ENCODE measurements at places on chromosomes 4 and X. TPM values are rescaled to one million over a fixed set of nuclear protein-coding genes. Genes with fewer than 3 reads are reported as not detected.

The IRS4 gene
- total RNA-seq = 0.09 TPM

The FHIP1A gene
- total RNA-seq = 14.3 TPM

DNA sequence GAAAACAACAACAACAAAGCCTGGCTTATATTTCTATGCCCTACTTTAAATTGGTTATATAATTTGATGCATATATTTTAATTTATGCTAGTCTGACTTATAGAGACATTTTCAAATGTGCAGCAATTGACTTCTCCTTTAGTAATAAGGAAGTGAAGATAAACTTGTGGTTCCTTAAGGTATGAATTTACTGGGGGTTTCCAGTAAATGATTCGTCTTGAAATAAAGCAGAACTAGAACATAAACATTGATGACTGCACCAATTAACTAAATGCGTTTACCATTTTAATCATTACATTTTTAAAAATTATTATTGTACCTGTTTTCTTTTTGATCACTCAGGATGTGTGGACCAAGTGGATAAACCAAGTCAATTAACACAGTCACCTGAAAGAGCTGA lies 99.6 kb upstream of the CCSER1 start:
- H3K27ac ChIP-seq = no peak overlapping the region
- H3K27me3 ChIP-seq = no peaks in the 10 kb centered on the region
- H3K36me3 ChIP-seq = no peaks in the 10 kb centered on the region
- no peaks in the 10 kb centered on the region for H3K4me1 ChIP-seq
- no peak for DNase-seq

GRCh38 chr4:30770812-30771211 lies 50.6 kb downstream of the PCDH7 start:
- no peak for DNase-seq
- H3K4me3 ChIP-seq = no peak overlapping the region
- no peaks in the 10 kb centered on the region for H3K27me3 ChIP-seq
- H3K27ac ChIP-seq = no peak overlapping the region

DNA sequence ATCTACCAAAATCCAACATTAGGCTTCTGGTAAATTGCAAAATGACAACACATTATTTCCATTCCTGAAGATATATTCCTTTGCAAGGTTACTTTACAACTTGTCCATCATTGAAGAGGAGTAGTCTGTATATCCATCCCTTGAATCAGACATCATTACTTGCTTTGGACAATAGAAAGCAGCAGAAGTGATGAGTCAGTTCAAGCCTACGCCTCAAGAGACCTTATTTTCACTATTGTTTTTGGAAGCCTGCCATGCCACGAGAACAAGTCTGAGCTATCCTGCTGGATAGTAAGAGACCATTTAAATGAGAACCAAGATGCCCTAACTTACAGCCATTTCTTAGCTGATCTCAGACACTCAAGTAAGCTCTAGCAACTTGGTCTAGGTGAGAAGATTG lies 246.0 kb upstream of the HHIP start:
- H3K4me1 ChIP-seq = no peaks in the 10 kb centered on the region
- DNase-seq = no peak
- no peaks in the 10 kb centered on the region for H3K36me3 ChIP-seq
- no peak overlapping the region for H3K27ac ChIP-seq

Measured in lower lobe of right lung (tissue), 2 donors.